Esophagus squamous epithelium (tissue), 5 donors: ENCODE measurements at places on chromosomes 11 and 22.

- no peak for DNase-seq
Observed at GRCh38 chr22:47375621-47376321, 613.3 kb downstream of the TBC1D22A start.

- no peak for DNase-seq
Observed at GRCh38 chr11:31655483-31655882, 145.9 kb downstream of the ELP4 start.

GRCh38 chr11:9878936-9879335, 215.1 kb downstream of the SWAP70 start:
- DNase-seq: no peak

DNA sequence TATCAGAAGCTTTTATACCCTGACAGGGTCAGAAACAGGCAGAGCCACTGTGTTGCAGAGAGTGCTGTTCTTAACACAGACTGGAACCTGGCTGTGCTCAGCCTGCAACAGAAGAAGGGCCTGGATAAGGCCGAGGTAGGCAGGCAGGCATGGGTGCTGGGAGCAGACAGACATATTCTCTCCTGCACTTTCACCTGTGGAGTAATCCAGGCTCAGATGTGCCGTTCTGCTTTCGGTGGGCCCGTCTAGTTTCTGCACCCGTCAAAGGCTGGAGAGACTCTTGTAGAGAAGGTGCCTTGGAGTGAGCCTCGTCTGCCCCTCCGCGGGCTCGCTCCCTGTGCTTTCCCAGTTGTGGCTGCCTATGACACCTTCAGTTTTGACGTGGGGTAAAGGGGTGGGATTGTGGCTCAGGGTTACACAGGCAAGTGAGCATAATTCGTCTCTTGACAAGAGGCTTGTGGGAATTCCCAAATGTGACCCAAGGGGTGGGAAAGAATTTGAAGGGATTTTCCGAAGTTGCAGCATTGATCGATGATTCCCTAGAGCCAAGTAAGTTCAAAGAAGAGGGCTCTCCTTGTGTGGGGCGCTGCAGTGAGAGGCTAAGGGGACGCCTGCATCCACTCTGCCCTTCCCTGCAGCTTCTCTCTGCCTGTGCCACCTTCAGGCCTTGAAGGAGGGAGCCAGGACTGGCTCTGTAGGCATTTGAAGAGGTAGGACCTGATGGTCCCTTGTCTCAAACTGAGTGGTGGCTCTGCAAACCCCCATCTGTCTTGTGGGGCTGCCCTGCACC, 16.2 kb upstream of the ST3GAL4 start:
- no peak for DNase-seq

DNA sequence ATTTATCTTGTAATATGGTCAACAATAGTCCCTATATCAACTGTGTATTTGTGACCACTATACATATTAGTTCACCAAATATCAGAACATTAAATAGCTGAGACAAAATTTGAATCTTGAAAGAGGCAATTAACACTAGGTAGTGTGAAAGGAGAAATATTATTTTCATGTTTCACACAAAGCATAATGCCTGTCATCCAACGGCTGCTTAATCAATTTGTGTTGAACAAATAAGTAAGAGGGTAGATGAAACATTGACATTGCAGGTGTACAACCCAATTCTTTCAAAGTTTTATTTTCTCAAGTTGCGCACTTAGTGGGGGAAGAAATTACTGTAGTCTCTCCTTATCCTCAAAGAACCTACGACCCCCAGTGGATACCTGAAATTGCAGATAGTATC, 3.4 kb upstream of the OR8I2 start:
- DNase-seq: no peak

GRCh38 chr22:20131597-20131858, at the start of gene ZDHHC8:
Gene ZDHHC8 (plus strand): TSS chr22:20131804. CDS start chr22:20131948, 144 bp downstream.
- DNase-seq: no peak

DNA sequence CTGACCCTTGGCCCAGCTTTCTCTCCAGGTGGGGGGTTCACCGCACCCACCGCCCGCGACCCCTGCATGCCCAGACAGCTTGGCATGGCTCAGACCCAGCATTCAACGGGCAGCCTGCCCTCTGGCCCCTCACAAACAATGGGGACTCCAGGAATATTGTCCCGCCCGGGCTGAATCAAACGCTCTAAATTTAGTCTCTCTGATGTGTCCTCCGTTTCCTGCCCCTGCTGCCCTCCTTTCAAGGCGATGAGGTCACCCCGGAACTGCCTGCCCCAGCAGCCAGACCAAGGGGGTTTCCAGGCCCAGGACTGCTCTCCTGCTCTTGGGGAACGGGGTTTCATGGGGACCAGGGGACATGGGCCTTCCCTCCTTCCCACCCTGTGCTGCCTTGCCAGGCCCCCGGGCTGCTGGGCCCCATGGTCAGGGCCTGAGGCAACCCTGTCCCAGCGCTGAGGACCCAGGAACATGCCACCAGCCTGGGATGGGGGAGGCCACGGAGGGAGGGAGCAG, 10.1 kb upstream of the PDGFB start:
- no peak for DNase-seq

- DNase-seq: no peak
Observed at GRCh38 chr11:3091846-3092602, 34.8 kb upstream of the CARS1 start.

GRCh38 chr11:96288915-96289314, 54.1 kb downstream of the MAML2 start:
- no peak for DNase-seq

GRCh38 chr11:79122759-79123158, 318.1 kb downstream of the TENM4 start:
- no peak for DNase-seq

DNA sequence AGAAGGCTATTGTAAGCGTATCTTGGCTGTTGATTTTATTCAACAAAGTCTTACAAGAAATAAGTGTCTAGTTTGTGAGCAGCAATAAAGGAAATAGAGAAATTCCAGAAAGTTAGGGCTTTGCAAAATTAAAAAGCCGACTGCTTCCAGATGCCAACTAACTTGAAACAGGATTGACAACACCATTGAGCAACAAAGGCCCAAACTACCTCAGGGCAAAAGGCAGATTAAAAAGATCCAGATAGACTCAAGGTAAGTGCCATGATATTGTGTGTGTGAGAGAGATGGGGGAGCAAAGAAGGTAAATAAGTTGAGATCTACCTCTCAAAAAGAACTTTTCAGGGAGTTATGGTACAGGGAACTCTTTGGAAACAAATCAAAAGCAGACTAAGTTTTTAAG, 49.1 kb downstream of the PARVG start:
- no peak for DNase-seq

DNA sequence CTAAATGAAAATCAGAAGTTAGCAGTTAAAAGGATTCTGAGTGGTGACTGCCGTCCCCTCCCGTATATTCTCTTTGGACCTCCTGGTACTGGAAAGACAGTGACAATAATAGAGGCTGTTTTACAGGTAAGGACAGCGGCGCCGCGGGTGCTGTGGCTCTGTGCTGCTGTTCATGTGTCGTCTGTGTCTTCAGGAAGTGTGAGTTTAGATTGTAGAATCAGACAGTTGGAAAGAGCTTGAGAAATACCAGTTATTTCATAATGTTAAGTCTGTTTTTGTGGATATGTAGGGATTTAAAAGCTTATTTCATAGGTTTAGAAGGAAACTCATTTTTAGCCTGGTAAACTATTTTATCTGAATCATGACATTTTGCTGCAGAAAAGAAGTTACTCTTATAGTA, 27.4 kb upstream of the PANX2 start:
- DNase-seq: no peak

- no peak for DNase-seq
Observed at GRCh38 chr11:100681064-100681502, 6.0 kb upstream of the ARHGAP42 start.

DNA sequence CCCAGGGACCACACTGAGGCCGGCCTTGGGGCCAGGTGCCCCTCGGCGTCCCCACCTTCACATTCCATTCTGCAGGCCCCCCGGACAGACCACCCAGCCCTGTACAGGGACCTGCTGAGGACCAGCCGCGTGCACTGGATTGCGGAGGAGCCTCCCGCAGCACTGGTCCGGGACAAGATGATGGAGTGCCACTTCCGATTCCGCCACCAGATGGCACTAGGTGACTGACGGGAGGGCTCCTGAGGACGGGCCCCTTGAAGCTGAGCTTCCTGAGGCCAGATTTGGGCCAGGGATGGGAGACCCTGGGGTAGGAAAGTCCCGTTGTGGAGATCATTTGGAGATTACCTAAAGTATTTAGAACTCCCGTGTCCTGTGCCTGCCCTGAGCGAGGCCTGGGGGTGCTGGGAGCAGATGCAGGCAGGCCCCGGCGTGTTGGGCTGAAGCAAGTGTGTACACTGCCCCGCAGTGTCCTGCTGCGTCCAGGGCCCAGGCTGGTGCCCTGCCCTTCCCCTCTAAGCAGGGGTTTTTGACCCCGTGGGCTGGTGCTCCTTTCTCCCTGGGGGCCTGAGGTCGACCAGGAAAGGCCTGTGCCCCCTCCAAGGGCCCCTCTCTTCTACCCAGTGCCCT, 20.0 kb downstream of the TRMU start:
- DNase-seq: no peak

DNA sequence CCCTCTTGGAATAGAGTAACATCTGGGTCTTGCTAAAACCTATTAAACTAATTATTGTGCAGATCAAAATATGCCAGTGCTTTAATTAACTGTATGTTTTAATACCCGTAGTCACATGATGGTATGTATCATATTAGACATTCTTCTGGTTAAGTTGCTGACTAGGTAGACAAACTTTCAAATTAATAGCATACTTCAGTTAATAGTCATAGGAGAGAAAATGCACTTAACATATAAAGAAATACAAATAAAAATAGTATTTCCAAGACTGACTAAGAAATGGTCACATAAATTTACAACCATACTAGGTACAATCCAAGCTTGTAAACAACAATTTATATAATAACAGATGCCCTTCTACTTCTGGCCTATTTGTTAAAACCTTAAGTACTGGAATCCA, 7.6 kb upstream of the EXPH5 start:
- DNase-seq: no peak

DNA sequence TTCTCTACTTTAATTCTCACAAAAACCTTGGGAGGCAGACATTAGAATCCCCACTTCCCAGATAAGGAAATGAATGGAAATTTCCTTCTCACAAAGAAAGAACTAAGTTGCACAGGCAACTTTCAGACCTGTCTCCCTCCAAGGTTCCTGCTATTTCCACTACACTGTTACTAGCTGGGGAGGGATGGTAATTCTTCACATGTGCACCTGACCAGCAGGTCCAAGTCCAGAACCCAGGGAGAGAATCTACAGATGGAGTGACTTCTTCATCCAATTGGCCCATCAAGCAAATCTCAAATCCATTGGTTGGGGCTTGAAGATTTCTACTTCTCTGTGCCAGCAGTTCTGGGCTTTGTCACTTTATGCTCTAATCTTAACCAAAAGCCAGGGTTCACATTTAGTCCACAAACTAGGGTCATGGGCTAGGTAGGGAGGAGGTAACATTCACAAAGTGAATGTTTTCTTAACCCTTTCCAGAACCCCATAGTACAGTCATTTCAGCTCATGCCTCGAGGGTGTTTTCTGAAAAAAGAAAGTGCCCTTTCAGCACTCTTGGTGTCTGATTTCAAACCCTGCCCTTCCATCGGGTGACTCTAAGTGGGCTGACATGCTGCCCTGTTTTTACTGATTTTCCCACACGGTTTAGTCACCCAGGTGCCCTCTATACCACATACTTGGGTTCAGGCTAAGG, 2.7 kb downstream of the POU2AF1 start:
- DNase-seq: no peak

DNA sequence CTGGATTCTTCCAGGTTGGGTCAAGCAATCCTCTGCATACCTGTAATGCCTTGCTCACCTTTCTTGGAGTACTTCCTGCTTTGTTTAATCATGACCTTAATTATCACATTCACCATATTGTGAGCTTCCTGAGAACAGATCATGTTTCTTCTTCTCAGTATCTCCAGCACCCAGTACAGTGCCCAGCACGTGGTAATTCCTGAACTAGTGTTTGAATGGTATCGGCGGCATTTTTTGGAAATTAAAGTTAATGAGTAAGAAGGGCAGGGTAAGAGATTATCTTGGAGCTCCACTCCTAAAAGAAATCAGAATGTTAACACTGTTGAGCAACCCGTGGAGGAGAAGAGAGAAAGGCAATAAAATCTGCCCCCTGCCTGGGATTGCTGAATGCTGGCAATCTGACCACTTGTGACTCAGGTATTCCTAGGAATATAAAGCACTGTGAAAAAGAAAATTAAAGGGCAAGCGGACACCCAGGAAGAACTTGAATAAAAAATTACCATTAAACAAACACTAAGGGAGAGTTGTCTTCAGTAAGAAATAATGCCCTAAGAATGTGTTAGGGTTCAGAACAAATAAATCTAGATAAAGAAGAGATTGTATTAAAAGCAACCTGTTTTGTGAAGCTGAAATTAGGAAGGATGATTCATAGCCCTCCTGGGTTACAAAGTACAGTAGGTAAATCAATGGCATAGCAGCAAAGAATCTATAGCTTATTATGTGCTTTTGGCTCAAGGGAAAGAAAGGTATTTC, 92.9 kb downstream of the PDHX start:
- DNase-seq: no peak

DNA sequence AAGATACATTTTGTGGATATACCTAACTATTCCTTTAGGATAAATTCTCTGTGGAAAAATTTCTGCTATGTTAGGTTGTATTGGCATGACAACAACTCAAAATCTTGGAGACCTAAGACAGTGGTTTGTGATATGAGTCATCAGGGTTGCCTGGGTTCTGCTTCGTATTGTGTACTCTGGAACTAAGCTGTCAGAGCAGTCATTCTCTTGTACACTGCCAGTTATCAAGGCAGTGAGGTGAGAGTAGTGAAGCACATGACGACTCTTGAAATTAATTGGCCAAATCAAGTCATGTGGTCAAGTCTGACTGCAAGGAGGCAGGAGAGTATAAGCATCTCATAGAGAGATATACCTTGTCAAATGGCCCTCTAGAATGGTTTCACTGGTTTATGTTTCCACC, 104.4 kb downstream of the FANCF start:
- DNase-seq: no peak

DNA sequence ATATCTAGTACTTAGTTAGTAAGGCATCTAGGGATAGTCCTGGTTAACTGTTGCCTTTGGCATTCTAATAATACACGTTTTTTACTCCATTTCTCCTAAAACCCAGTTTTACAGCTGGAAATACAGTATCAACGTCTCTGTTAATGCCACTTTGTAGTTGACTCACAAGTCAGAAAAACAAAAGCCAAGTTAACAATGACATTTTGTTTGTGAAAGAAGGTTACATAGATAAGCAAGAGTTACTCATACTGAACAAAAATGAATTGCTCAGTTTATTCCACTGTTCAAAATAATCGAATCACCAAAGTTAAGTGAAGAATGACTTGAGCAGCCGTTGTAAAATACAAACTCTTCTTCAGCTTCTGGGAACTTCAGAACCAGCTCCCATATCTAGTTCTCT, 540.3 kb downstream of the ETS1 start:
- DNase-seq: no peak
